Activated T-cell treated with anti-CD3 and anti-CD28 coated beads for 48 hours (primary cell): ENCODE measurements at places on chromosomes 16 and 17.

DNA sequence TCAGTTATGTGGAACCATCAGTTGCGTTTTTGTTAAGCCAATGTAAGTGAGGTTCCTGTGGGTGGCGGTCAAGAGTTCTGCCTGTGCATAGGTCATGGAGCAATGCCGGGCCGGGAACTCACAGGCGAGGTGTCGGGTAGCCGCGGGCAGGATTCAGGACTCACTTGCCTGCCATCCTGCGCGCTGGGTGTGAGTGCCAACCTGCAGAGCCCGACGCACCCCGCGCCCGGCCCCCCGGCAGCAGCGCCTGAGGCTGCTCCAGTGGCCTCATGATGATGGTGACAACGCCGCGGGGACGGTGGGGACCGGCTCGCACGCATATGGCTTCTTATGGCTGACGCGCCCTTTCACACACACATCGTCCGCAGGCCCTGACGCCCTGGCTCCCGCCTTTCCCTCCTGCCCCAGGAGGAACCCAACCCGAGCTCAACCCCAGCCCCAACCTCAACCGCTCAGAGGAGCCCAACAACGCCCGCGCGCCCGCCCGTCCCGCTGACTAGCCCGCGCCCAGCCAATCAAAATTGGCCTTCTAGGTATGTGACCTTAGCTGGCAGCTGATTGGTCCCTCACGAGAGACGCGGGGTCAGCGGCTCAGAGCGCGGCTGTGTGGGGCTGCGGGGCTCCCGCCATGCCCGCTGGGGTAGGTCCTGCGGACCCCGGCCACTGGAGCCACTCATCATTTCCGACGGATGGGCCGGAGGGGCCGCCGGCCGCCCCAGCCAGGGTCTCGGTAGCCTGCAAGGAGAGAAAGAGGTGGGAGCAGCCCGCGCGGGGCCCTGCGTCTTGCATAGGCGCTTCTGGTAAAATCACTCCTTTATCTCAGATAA is at the start of gene C16orf95:
C16orf95 (minus strand) TSS at position 470 of the 827 bp plus-strand sequence; CDS start at position 320, 150 bp downstream.
- DNase-seq: peak; percentile 94

GRCh38 chr16:50395763-50396710 is 27.2 kb upstream of the BRD7 start:
- no peak for DNase-seq

DNA sequence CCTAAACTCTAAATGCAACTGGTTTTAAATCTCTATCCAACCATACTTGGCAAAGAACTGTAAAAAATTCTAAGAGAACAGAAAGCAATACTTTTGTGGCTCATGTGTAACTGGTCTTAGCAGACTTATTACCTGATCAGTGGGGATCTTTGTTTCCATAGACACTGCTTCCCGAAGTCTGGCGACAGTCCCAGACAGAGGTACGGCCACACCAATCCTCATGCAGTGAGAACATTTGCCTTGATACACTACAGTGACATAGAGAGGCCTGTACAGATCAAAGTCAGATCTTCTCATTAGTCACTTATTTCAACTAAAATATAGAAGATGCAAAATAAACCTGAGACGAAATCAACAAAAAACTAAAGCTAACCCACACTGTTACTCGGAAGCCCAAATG is 43.9 kb downstream of the USP31 start:
- no peak for DNase-seq

DNA sequence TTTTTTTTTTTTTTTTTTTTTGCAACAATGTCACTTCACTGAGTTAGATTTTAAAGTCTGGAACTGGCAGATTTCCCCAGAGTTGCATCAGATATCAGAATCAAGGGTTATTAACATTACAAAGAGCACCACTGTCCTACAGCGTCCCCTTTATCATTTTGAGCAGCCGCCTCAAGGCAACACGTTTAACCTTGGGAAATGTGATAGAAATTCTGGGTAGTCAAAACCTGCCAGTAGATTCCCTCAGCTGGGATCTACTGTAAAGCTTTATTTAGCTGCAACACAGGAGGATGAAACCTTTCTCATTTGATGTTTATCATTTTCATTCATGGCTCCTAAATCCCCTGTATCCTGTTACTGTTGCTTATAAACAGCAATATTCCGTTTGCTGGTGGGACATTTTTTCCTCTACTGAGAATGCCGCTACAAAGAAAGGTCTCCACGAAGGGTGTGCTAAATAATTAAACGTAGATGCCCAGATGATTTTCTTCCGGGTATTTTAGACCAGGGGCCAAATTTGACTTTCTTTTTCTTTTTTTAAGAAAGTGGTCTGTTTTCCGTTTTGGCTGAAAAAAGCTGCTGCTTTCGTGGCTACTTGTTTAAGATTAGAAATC is 436.1 kb upstream of the GOT2 start:
- no peak for DNase-seq

DNA sequence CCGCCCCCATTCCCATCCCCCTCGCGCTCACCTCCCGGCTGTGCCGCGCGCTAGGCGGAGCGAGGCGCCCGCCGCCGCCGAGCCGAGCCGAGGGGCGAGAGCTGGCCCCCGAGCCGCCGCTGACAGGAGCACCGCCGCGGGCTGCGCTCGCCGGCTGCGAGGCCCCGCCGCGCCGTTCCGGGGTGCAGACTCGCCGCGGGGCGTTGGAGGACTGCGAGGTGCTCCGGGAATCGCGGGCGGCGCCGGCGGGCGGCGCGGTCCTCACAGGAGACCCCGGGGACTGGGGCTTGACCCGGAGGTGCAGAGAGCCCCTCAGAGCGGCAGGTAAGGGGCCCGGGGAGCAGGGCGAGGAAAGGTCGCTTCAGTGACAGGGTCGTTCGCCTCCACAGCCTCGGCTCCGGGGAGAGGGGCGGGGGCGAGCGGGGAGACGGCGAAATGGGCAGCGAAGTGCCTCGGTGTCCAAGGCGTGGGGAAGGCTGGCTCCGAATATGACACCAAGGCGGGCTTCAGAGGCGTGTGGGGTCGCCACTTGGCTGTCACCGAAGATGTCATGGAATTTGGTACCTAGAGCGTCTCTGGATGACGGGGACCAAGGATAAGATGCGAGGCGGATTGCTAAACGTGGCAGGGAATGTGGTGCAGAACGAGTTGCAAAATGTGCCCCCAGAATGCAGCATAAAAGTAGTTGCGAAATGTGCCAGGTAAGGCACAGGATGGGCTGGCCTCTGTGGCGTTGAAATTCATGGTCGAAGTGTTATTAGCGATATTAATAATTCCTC is 580 bp downstream of the TANC2 start:
- DNase-seq: peak; percentile 43

- DNase-seq: no peak
These were observed 2.1 kb upstream of the HES7 start for GRCh38 chr17:8125947-8126490.

- DNase-seq: no peak
These were observed 45.4 kb downstream of the STH start for GRCh38 chr17:46044286-46044928.

- no peak for DNase-seq
These were observed 123.5 kb upstream of the CACNG5 start for GRCh38 chr17:66711401-66711800.

GRCh38 chr16:79309606-79310005 is 290.9 kb downstream of the MAF start:
- no peak for DNase-seq

- no peak for DNase-seq
These were observed 190.2 kb downstream of the IRX5 start for GRCh38 chr16:55120826-55121225.

DNA sequence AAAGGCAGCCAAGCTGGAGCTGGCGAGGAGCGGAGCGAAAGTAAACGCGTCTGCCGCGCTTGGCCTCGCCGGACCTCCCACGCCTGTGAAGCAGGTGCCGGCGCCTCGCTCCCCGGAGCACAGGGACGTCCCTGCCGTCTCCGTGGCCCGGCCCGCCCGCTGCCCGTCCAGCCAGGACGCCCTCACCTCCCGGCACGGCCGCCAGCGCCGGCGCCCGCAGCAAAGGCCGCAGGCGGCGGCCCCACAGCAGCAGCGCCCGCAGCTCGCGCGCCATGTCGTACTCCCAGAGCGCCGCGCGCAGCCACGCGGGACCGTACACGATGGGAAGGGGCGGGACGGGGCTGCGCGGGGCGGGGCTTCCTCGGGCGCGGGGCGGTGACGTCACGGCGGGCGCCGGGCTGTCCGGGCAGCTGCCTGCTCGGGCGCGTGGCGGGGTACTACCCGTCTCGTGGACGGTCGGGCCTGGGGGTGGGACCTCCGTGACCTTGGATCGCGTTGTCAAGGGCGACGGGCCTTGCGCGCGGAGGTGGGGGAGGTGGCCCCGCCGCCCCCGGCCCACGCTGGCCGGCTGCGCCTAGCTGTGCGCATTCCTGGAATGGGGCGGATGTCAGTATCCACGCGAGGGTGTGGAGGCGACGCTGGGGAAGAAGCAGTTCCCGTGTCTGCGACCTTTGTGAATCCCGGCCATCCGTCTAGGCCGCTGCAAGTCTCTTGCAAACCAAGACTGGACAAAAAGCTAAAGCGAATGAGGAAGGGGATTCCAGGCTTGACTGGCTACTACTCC is at the start of gene TRAP1:
TRAP1 (minus strand) TSS at position 290 of the 784 bp plus-strand sequence; CDS start at position 274, 16 bp downstream.
- DNase-seq: peak; percentile 93

GRCh38 chr16:23578101-23578830 is 17.9 kb downstream of the NDUFAB1 start:
- no peak for DNase-seq

DNA sequence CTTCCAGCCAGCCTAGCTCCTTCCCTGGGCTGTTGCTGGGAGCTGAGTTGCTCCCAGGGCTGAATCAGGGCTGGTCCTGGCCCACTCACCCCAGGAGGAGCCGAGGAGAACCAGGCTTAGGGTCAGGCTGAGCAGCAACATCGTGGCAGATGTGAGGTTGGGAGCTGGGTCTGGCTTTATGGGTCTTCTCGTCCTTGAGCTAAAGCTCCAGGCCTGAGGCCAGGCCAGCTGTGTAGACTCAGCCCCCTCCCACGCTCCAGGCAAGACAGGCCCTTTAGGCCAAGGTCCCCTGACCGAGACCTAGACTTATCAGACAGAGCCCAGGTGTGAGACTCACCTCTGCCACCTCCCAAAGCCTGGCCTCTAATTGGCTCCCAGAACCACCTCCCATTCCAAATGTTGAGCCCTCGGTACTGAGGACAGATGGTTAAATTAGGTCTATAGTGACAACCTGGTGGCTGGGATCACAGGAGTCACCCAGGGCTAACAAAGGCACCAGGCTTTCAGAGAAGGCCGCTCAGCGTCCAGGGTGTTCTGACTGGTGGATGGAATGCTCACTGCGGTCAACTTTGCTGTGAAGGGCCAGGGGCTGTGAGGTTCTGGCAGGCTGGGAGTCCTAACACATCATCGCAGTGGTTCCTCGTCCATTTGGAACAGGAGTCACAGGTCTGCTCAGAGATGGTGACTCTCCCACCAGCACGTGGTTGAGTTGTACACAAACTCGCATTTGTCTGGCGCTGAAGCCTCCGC is at the start of gene CTRL:
CTRL (minus strand) TSS at position 151 of the 750 bp plus-strand sequence; CDS start at position 141, 10 bp downstream.
- DNase-seq: no peak

- DNase-seq: no peak
These were observed 23.0 kb upstream of the CAPNS2 start for GRCh38 chr16:55543472-55543871.

- DNase-seq: no peak
These were observed 63.7 kb upstream of the CMIP start for GRCh38 chr16:81380932-81381331.

DNA sequence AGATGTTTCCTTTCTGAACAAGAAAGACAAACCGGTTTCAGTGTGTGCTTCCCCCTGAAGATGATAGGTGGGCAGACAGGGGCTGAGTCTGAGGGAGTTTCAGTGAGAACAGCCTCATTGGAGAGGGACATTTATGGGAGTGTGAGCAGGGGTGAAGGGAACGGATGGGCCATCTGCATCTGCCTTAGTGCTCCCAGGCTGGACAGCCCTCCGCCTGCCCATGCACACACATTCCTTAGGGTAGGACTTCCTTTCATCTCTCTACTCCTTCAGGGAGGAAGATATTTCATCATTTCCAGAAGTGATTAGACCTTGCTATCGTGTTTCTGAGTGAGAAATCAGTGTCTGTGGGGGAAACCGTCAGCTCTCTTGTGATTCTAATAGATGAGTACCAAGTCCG is 3.8 kb downstream of the SHISA6 start:
- DNase-seq: no peak

DNA sequence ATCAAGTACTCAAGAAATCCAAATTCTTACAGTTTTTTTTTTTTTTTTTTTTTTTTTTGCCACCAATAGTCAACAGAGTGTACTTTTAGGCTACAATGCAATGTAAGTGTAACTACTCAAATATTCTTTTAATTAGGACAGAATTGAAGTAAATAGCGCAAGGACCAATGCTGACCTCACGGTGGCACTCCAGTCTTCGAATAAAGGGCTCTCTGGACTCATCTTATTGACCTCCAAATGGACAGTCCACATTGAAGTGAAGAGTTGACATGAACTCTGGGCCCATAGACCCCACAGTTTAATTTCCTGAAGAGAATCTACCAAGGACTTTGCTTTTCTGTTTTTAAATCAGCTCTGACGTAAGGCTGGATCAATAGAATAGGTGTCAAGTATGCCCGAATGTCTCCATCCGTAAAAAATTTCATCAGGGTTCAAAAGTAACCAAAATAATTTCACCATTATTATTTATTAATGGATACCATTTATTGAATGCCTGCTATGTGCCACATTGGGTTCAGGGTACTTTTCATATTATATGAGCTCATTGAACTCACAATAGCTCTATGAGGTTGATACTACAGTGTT is 7.3 kb upstream of the DDX52 start:
- DNase-seq: no peak

GRCh38 chr17:4808378-4808767 is 1.4 kb downstream of the PLD2 start:
- no peak for DNase-seq

- no peak for DNase-seq
These were observed 13.5 kb downstream of the TBCD start for GRCh38 chr17:82765371-82765770.

DNA sequence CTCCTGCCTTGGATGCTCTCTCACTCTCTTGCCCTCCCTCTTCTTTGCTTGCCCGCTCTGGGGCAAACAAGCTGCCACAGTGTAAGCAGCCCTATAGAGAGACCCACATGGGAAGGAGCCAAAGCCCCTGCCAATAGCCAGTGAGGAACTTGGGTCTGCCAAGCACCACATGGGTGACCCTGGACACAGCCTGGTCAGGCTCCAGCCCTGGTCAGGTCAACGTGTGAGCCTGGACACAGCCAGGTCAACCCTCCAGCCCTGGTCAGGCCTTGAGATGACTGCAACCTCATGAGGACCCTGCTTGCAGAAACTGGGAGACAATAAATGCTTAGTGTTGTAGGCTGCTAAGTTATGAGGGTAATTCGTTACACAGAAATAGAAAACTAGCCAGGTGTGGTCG is 14.3 kb upstream of the PHOSPHO1 start:
- DNase-seq: no peak

DNA sequence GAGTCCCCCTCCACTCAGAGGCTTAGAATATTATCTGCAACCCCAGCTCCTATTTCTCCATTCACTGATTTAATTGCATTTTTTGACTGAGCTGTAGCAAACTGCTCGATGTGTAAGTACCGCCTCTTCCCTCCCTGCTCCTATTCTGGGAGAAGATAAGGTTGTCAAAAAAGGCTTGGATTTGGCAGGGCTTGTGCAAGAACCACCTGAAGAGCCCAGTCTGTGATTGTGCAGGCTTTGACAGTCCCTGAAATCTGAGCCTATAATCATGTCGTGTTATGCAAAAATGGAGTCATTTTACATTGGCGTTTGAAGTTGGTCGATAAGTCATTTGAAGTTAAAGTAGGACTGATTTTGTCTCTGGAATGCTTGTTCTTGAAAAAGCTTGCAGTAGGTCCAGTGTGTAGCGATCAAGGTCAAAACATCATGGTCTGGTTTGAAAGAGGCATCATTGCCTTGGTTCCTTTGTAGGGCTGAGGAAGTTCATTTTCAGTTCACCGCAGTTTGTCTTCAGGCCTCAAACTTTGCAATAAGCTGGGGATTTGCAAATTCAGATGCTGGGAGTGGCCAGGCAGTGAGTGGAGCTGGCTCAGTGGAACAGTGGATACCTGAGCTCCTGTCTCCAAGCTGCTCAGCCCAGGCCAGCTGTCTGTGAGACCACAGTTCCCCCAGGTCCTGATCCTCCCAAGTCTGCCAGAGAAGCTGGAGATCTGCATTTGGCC is 68.8 kb downstream of the KATNIP start:
- no peak for DNase-seq
